Prostate gland (tissue), 2 donors: ENCODE measurements at places on chromosomes 11 and 22. TPM values are rescaled to one million over a fixed set of nuclear protein-coding genes. Genes with fewer than 3 reads are reported as not detected.

The STK33 gene
- total RNA-seq = 14.6 TPM

The SOX10 gene
- 8.1 TPM for total RNA-seq

The PLA2G3 gene
- total RNA-seq = 0.23 TPM

The KREMEN1 gene
- 19.3 TPM for total RNA-seq

The SLC22A9 gene
- total RNA-seq = not detected

The PRR33 gene
- total RNA-seq = not detected

The XKR3 gene
- not detected for total RNA-seq

The RFPL1 gene
- not detected for total RNA-seq

The WNT11 gene
- total RNA-seq = 4.1 TPM

The UBQLN3 gene
- 13.5 TPM for total RNA-seq

DNA sequence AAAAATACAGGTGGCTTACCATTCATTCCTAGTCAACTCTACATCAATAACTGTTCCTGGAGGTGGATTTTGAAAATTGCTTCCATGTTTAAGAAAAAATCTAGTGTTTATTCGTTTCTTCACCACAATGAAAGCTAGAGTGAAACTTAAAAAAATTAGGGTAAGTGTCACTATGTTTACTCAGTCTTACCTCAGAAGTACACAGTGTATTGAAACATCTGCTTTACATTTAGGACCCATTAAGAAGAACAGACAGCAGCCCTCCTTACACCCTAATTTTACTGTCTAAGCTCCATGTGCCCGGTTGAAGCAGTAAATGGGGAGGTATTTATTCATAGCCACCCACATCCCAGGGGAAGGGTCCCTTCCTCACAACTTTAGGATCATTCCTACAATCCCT is 51.4 kb downstream of the PIWIL3 start:
- no peak for DNase-seq

DNA sequence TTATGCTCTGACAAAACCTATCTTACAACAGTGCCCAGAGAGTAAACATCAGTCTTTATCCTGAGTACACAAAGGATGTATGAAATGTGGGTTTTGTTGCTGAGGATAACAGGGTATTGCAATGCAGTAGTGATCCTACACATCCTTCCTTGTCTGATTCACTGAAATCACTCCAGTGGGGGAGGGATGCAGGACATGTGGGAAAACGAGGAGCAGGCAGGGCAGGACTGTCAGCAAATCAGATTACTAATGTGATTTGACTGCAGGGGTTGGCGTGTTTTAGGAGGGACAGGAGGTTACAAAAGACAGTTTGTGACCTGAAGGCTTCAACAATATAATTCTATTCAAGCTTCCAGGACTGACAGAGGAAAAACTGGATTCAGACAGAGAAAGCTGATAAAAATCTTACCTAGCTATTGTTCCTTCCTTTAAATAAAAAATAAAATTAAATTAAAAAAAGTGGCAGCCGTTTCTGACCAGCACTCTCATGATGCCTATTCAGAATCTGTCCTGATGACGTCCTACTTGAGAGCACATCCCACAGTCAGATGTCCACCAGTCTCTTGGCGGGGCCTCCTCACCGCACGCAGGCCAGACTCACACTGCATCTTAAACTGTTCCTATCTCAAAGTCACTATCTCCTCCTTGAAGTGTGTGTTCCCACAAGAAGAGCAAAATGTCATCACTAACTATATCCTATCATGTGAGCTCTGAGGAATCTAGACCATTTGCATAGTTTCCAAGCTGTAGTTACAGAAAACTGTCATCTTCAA is 50.6 kb upstream of the MN1 start:
- no peak for DNase-seq

DNA sequence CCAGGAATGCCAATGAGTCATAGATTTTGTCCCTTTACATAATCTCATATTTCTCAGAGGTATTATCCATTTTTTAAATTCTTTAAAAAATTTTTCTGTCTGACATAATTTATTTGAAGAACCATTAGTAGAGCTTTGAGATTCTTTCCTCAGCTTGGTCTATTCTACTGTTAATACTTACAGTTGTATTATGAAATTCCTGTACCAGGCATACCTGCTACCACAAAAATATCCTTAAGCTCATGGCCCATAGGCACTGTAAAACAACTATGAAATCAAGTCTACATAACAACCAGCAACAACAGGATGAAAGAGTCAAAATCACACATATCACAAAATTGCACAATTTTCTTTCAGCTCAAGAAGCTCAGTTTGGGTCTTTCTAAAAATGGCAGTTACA is 541.3 kb downstream of the LUZP2 start:
- no peak for DNase-seq

DNA sequence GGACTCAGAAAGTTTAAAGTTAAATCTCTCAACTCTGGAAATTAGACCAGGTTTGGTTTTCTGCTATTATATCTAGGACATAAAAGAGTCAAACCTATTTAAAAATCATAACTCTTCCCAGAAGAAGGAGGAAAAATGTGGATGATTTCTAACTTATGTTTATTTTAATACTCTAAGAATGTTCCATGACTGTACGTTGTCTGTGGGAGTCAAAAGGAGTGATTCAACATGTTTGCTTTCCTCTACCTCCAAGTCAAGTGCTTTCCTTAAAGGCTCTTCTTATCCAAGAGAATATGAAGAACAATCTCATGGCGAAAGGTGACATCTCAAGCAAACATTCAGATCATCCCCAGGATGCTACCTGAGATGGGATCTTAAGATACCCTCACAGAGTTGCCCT is 21.6 kb downstream of the OR51E1 start:
- no peak for DNase-seq

GRCh38 chr11:78987748-78988147 is 413.1 kb upstream of the NARS2 start:
- DNase-seq = no peak

- DNase-seq = no peak
Observed at GRCh38 chr11:59766542-59767224, 11.5 kb downstream of the STX3 start.

- peak; percentile 64 for DNase-seq
Observed at GRCh38 chr11:65592858-65593517, 2.6 kb downstream of the KCNK7 start.

DNA sequence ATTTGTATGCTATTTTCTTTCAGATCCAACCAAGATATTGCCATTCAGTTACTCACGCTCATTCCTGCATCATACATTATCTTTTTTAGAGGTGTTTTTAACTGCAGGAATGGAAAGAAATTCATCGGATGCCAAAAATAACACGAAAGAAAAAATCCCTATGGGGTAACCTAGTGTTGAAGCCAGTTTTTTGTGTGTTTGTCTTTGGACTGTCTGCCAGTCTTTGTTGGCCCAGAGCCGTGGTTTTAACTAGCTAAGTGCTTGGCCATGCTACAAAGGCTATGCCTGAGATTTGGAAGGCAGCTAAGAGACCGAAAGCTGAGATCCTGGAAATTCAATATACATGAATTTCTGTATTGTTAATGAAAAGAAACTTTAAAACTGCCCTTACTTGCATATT is 309.8 kb upstream of the CNTN5 start:
- no peak for DNase-seq

- no peak for DNase-seq
Observed at GRCh38 chr11:122068837-122069236, 47.2 kb downstream of the BLID start.

GRCh38 chr11:32088117-32088941 is 2.5 kb upstream of the RCN1 start:
- peak; percentile 36 for DNase-seq

GRCh38 chr22:21028277-21029251 is 3.8 kb downstream of the SLC7A4 start:
- DNase-seq = no peak

DNA sequence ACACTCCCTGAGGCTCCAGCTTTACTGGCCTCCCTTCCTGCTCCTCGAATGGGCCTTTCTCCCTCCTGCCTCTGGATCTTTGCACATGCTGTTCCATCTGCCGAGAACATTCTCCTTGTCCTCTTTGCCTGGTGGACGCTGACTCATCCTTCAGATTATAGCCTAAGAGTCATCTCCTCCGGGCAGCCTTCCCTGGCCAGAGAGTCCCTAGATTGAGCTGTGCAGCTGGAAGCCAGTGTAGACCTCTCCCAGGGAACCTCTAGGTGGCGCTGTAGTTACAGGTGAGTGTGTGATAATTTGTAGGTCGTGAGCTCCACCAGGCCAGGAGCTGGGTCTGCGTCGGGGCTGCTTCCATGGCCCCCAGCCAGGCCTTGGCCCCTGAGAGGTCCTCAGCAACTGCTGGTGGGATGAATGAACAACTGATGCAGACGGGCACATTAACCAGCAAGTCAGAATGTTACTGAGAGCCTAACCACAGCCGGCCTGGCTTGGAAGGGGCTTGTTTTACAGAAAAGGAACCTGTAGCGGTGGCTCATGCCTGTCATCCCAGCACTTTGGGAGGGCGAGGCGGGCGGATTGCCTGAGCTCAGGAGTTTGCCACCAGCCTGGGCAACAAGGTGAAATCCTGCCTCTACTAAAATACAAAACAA is 8.7 kb downstream of the PNPLA5 start:
- peak; percentile 38 for DNase-seq

DNA sequence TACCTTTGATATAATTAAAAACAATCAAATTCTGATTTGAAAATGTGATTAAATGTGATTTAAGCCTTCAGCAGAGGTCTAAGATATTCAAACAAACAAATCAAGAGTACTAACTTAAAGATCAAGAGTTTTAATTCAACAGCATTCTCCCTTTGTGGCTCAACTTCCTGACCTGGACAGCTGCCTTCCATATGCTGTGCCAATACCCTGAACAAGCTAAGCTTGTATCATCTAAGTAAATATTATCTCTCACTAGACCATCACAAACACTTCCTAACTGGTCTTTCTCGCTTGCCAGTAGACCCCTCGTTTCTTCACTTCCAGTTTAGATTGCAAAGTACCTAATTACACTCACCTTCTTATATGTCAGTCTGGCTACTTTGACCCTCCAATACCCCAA is 35.9 kb upstream of the P4HA3 start:
- DNase-seq = no peak

GRCh38 chr11:12276831-12277475 is 100.4 kb upstream of the PARVA start:
- no peak for DNase-seq

DNA sequence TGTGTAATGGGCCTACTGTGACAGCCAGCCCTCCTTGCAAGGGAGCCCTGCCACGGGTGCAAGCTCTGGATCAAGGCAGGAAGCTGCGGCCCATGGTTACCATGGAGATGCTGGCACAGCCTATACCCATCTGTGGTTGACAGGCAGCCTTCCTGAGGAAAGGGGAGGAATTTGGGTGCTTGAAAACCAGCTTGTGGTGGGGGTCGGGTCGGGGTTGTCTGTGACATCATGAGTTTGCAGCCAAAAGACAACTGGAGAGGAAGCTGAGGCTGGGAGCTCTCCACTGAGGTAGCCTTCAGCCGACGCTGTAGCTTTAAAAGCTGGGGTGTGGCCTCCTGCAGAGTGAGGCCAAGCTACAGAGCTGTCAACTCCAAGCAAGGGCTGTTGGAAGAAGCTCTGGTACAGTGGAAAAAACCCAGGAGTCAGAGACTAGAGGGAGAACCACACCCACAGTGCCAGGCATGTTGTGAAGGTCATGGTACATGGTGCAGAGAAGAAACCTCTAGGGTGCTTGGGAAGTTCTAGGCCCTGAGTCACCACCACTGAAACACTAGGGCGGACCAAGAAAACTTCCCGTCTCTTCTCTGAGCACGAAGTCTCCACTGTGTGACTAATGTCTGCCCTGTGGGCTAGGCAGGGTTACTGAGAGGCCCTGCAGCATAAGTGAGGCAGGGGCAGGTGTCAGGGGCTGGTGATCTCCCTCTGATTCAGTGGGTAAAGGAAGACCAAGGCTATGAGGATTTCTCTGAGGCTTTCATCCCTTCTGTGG is 10.8 kb upstream of the LDHA start:
- peak; percentile 49 for DNase-seq

- DNase-seq = no peak
Observed at GRCh38 chr11:115437902-115438575, 66.2 kb downstream of the CADM1 start.

- DNase-seq = no peak
Observed at GRCh38 chr22:23511627-23512347, 68.3 kb downstream of the IGLL1 start.

GRCh38 chr11:27770576-27770975 is 70.3 kb upstream of the BDNF start:
- DNase-seq = no peak

DNA sequence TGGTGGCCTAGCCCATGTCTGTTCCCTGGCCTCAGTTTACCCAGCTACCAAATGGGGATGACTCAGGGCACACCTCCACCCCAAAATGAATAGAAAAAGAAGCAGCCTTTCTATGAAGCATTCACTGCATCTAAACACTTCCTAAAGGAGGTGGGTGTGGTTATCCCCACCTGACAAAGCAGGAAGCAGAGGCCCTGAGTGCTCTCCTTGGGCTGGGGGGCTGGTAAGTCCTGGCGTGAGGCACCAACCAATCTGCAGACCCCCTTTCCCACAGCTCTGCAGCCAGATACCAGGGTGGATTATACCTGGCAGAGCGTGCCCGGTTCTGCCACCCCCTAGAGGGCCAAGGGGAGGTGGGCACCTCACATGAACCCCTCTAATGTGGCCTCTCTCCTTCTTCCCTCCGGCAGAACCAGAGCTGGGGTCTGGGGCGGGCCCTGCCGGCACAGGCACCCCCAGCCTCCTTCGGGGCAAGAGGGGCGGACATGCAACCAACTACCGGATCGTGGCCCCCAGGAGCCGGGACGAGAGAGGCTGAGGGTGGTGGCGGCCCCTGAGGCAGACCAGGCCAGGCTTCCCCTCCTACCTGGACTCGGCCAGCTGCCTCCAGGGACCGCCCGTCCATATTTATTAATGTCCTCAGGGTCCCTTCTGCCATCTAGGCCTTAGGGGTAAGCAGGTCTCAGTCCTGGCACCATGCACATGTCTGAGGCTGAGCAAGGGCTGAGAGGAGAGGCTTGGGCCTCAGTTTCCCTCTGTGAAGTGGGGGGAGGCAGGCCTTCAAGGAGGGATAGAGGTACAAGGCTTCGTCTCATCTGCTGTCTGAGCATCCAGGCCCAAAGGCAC is 9.2 kb downstream of the RHBDD3 start:
- no peak for DNase-seq

DNA sequence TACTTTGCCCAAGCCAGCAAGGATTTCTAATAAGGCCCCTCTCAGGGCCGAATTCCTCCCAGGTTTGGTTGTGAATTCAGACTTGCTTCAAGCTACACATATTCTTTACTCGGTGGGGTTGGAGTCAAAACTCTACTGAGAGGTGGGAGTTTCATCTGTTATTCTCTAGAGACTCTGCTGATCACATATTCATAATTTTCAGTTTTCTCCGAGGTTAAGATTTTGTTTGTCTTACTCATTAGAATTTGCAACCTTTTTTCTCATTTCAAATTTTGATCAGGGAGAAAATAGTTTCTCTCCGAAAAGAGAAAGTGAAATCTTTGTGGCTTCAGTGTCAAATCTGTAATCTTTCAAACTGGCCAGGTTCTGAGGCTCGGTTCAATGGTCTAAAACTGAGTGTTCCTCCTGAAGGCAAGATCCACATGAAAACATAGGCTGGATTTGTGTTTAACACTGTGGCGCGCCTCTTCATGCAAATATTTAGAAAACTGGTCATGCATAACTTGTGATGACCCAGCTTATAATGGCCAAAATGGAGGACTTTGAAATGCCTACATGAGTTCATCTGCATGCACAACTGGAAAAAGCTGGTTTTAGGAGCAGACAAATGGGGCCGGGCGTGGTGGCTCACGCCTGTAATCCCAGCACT is 21.5 kb upstream of the GSTP1 start:
- DNase-seq = no peak

GRCh38 chr11:44409558-44410236 is 99.8 kb upstream of the ALX4 start:
- no peak for DNase-seq
